ENCODE measurements at places on chromosomes 13 and 19. TPM values are rescaled to one million over a fixed set of nuclear protein-coding genes. Genes with fewer than 3 reads are reported as not detected.

CLEC17A gene
- not detected for total RNA-seq

GZMM gene
- total RNA-seq = 0.35 TPM

- no peak for DNase-seq
Observed at GRCh38 chr13:32047088-32047487, 15.5 kb downstream of the FRY start.

- DNase-seq = no peak
Observed at GRCh38 chr13:42119875-42120274, 71.4 kb downstream of the DGKH start.

PSG7 gene
- not detected for total RNA-seq

- DNase-seq = no peak
Observed at GRCh38 chr13:43360892-43361610, 337.7 kb downstream of the DNAJC15 start.

DCT gene
- total RNA-seq = not detected

GRCh38 chr13:21075011-21075378 is 13.6 kb upstream of the LATS2 start:
- no peak for DNase-seq

MYBPC2 gene
- total RNA-seq = 0.91 TPM

DNA sequence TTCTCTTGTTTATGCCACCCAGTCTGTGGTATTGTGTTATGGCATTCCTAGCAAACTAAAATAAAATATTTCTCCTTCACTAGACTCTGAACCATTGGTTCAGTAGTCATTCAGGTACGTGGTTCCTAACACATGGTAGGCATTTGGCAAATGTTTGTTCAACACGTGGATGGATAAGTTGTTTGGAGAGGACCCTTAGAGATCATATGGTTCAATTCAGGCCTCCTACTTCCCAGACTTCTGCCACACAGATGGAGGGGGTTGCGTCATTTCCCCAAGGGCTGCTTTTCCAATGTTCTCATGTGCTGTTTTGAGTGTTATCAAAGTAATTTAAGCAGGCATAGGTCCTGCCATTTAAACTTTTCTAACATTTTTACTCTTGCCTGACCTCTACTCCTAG is 6.7 kb downstream of the CXCL17 start:
- no peak for DNase-seq

DNA sequence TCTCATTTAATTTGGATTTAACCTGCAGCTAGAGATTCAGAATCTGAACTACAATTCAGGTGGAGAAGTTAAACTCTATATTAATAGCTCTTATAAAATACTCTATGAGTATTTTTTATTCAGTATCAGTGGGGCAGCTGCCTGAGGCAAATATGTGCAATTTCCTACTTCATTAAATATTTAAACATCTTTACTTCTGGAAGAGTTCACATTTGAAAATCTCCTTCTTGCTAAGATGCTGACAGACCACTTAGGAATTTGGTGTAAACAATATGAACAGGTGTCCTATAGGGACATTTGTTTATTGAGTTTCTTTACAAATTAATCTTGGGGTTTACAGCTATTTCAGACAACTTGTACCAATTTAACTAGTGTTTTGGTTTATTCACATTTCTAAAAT is 20.4 kb downstream of the STARD13 start:
- DNase-seq = no peak

FCER2 gene
- total RNA-seq = not detected

C19orf73 gene
- 1.7 TPM for total RNA-seq

DNA sequence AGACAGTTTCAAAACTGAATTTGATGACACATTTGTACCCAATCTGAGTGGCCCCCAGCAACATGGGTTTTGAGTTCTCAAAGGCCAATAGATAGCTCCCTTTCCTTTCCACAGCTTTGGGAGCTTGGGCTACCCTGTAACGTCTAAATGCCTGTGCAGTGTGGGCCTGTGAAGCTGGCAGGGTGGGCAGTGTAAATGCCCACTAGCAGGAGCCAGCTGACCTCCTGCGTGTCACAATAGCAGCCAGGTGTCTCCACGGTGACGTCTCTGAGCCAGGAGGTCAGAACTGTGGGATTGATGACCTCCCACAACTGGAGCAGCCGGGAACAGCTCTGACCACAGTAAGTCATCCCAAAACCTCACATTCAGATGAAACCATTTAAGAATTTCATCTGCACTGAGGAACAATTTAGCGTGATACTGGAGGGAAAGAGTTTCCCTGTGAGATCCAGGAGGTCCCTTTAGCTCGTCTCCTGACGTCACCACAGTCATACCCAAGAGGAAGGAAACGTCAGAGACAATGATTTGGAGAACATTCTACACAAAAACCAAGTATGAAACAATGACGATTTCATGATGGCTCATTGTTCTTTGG is at the start of gene IPO5:
IPO5 (plus strand) TSS at position 300 of the 595 bp plus-strand sequence. CDS start 23,022 bp downstream, outside the sequence.
- no peak for DNase-seq

ERICH6B gene
- not detected for total RNA-seq

- no peak for DNase-seq
Observed at GRCh38 chr19:3281026-3281425, 56.6 kb downstream of the CELF5 start.

SIGLEC9 gene
- not detected for total RNA-seq

GRCh38 chr19:28020619-28021258 is 1192.2 kb downstream of the UQCRFS1 start:
- no peak for DNase-seq

GRCh38 chr13:37069597-37070103 is 10.2 kb upstream of the SUPT20H start:
- no peak for DNase-seq

FOXA3 gene
- 19.0 TPM for total RNA-seq

Data from Caco-2 (cell line).